Smooth muscle cell of bladder (primary cell): ENCODE measurements at places on chromosomes 6 and 20. TPM values are rescaled to one million over a fixed set of nuclear protein-coding genes. Genes with fewer than 3 reads are reported as not detected.

Gene ZFP57
- 0.37 TPM in 1 of 2 replicates, not detected in the other for total RNA-seq

Gene CAPN11
- total RNA-seq = under 0.01 and 0.09 TPM in 2 replicates

Gene BHLHE23
- not detected in 2 replicates for total RNA-seq

Gene FOXQ1
- total RNA-seq = 0.09 and 0.14 TPM in 2 replicates

Gene VIP
- not detected in 2 replicates for total RNA-seq

Gene FAM209B
- total RNA-seq = not detected in 2 replicates

Gene PLN
- 0.28 and 0.74 TPM in 2 replicates for total RNA-seq

Gene PRRT1
- 0.14 and 0.18 TPM in 2 replicates for total RNA-seq

Gene ETV7
- 0.83 and 0.85 TPM in 2 replicates for total RNA-seq

Gene LGSN
- under 0.01 TPM in 2 replicates for total RNA-seq

Gene TAB2
- 13.8 and 14.8 TPM in 2 replicates for total RNA-seq

Gene WFDC10A
- total RNA-seq = not detected in 2 replicates

Gene MDN1
- total RNA-seq = 14.6 and 20.2 TPM in 2 replicates

Gene COL9A1
- not detected in 2 replicates for total RNA-seq

Gene FILIP1
- 0.14 and 0.28 TPM in 2 replicates for total RNA-seq

Gene FLRT3
- total RNA-seq = 8.7 and 32.9 TPM in 2 replicates

Gene C6orf58
- total RNA-seq = under 0.01 and 0.09 TPM in 2 replicates

Gene MAFB
- under 0.01 and 0.83 TPM in 2 replicates for total RNA-seq

Gene TULP1
- total RNA-seq = not detected in 2 replicates

Gene ZC2HC1B
- not detected in 2 replicates for total RNA-seq

Gene TP53TG5
- under 0.01 TPM in 1 of 2 replicates, not detected in the other for total RNA-seq

Gene TMEM14B
- 79.8 and 88.0 TPM in 2 replicates for total RNA-seq

Gene C6orf132
- total RNA-seq = 0.46 and 0.71 TPM in 2 replicates

Gene SNAI1
- 0.43 and 0.92 TPM in 2 replicates for total RNA-seq

Gene POPDC3
- total RNA-seq = 8.2 and 14.3 TPM in 2 replicates

Gene DCDC2
- 0.09 and 0.14 TPM in 2 replicates for total RNA-seq

Gene NAPB
- 7.3 TPM in 2 replicates for total RNA-seq

Gene SLC17A3
- total RNA-seq = not detected in 2 replicates

Gene COL20A1
- not detected in 2 replicates for total RNA-seq

Gene TRIM10
- total RNA-seq = not detected in 2 replicates

Gene NR2E1
- not detected in 2 replicates for total RNA-seq

Gene UNC93A
- total RNA-seq = not detected in 2 replicates

Gene WFDC11
- not detected in 2 replicates for total RNA-seq

Gene PREX1
- 8.1 and 13.1 TPM in 2 replicates for total RNA-seq
